ENCODE measurements at places on chromosomes 4 and X.
A peak's percentile ranks its signal among the peaks of the same experiment; 100 is the strongest.

DNA sequence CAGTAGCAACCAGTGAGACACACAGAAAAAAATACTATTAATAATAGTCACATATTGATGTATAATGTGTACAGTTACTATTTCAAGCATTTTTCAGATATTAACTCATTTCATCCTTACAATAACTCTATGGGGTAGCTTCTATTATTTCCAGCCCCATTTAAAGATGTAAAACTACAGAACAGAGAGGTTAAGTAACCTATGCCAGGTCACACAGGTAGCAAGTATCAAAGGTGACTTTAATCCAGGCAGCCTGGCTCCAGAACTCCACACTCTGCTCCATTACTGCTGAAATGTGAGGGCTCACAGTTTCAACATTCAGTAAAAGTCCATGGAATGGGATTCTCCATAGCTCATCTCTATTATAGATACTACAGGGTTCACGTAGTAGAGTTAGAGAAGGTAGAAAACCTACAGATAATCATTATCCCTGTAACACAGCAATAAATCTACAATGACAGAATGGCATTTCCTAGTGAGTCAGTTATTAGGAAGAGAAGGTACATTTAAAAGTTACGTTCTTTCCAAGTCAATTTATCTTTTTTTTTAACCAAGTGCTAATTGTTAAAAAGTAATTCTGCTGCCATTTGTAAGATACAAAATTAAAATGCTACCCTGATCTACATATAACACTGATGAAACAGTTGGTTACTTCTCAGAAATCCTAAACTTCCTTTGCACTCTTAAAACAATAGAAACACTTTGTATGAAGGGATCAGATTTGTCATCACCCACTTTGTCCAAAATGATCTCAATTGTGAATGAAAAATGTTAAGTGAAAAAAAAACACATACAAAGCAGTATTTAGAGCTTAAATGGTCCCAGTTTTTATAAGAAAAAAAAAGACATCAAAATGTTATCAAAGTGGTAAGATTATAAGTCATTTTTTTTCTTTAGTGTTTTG, 18.7 kb downstream of the RELL1 start:
- DNase-seq: no peak

- DNase-seq: no peak
Measured at GRCh38 chr4:155673453-155673979, 6.9 kb downstream of the GUCY1A1 start.

GRCh38 chr4:173214661-173215060, 46.0 kb downstream of the GALNT7 start:
- DNase-seq: no peak

DNA sequence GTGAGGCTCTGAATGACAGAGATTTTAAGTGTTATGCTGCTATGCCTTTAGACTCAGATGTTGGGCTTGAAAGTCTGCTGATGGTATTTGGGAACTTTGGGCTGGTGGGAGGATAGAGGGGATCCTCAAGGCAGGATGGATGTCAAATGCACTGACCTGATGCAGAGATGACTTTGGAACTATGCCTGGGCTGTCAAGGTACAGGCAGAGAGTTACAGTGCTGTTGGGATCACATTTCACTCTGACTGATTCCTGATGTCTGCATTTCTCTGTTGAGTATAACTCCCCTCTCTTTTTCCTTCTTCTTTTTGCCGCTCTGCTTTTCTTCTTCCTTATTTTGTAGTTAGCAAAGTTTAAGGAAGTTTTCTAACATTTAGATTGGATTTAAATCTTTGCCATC, 271.8 kb upstream of the ARX start:
- no peak for DNase-seq

DNA sequence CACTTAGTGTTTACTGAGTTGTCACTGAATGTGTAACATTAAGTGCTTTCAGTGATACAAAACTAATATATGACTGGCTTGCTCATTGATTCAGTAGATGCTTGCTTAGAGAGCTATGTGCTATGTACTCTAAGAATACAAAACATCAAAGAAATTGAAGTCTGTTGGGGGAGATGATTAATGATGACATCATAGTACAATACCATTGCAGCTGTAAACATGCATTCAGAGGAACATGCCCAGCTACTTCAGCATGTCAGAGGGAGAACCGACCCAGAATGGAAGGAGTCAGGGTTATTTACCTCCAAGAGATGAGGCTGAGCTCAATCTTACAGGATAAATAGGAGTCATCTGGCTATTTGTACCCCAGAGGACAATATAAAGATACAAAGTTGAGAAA, 290.8 kb downstream of the TENM3 start:
- no peak for DNase-seq

DNA sequence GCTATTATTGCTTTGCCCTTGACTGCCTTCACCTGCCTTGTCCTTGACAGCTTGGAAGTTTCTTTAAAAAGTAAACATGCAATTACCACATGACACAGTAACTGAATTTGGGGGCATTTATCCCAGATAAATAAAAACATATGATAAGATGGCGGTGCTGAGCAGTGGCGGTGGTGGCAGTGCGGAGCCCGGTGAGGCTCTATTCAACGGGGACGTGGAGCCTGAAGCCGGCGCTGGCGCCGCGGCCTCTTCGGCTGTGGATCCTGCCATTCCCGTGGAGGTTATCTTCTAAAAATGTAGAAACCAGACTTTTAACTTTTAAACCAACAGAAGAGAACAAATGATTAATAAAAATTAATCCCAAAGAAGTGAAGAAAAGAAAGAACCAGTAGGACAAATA, 59.7 kb upstream of the ZDHHC15 start:
- DNase-seq: no peak

DNA sequence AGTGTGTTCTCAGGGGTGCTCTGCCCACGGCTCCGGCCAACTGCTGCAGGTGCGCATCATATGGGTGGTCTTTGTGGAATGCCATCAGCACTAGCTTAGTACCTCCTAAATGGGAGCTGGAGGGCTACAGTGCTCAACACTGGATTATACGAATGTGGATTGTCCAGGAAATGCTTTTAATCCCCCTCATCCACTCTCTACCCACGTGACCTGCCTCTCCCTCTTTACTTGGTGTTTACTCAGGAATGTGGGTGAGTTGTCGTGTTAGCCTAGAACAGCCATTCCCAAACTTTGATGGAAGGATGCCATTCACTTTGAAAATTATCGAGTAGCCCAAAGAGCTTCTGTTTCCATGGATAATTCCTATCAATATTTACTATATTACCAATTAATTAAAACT, 150.8 kb downstream of the PTTG2 start:
- no peak for DNase-seq

GRCh38 chr4:147581606-147582350, 35.4 kb upstream of the TMEM184C start:
- peak; percentile 9 for DNase-seq

- no peak for DNase-seq
Measured at GRCh38 chr4:21447301-21448054, 501.1 kb downstream of the KCNIP4 start.

DNA sequence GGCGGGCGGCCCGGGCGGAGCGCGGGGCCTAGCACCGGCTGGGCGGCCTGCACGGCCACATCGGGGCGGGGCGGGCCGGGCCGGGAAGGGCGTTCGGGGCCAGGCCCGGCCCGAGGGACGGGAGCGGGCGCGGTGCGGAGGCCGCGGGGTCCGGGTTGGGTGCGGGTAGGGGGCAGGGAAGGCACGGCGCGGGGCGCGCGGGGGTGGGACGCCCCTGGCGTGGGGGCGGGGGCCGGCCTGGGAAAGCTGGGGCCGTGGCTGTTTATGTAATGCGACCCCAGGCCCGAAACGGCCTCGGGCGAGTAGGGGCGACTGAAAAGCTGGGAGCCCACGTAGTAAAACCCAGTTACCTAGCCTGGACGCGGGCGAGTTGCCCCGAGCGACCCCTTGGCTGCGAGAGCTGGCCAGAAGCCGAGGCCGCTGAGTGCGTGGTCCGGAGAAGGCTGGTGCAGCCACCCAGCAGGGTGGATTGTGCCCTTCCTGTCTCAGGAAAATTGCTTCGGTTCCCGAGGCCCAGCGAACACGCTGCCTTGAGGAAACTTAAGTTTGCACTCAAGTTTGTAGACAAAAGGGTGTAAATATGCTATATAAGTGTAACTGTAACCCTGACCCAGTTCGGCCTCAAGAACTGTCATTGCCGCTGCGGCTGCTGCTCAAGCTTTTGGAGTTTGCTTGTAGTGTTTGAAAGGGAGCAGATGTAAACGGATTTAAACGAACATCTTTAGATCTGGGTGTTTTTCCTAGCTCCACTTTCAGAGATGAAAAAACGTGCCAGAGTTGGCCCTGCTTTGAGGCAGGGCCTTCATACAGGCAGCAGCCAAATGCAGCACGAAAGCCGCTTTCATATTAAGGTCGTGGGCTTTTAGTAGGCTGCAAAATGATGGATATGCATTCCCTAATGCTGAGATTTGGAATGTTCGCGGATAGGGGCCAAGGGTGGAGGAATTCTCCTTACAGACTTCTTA, 674 bp downstream of the SEC24B start:
- DNase-seq: peak; percentile 53

GRCh38 chrX:72714478-72714916, 391 bp upstream of the PHKA1 start:
- DNase-seq: peak; percentile 53

- DNase-seq: no peak
Measured at GRCh38 chr4:29927895-29928294, 792.3 kb upstream of the PCDH7 start.

- no peak for DNase-seq
Measured at GRCh38 chr4:88722276-88722780, 24.7 kb upstream of the NAP1L5 start.
